CD8-positive, alpha-beta memory T cell (primary cell): ENCODE measurements at places on chromosomes 1 and 21.

DNA sequence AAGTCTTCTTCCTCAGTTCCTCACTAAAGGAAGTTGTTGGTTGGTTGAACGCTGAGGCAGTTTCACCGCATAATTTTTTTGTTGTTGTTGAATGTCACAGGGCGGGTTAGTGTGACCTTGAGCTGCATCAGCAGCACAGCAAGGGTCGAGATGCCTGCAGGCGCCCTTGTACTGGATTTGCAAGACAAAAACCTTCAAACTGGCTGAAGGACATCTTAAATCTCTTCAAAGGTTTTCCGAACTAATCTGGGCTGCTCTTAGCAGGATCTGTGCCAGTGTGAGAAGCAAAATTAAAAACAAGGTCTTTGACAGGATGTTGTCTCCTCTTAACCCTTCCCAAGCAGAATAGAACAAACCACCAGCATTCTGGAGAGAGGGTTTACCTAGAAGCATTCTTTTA lies 59.4 kb downstream of the NRIP1 start:
- DNase-seq: no peak

DNA sequence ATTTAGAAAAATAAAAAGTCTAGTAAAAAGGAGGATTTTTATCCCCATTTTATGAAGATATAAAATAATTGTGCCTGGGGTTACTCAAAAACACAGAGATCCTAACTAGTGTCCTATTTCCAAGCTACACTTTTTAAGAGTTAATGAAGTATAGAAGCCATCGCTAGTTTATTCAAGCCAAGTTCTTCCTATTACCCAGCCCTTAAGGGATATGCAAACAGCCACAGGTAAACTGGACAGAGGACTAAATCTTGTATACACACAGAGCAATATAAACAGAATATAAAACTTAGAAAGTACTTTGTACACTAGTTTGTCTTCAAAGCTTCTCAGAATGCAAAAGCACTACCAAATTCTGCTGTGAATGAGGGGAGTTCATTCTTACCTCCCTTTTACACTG lies 111.1 kb downstream of the RERE start:
- DNase-seq: no peak

DNA sequence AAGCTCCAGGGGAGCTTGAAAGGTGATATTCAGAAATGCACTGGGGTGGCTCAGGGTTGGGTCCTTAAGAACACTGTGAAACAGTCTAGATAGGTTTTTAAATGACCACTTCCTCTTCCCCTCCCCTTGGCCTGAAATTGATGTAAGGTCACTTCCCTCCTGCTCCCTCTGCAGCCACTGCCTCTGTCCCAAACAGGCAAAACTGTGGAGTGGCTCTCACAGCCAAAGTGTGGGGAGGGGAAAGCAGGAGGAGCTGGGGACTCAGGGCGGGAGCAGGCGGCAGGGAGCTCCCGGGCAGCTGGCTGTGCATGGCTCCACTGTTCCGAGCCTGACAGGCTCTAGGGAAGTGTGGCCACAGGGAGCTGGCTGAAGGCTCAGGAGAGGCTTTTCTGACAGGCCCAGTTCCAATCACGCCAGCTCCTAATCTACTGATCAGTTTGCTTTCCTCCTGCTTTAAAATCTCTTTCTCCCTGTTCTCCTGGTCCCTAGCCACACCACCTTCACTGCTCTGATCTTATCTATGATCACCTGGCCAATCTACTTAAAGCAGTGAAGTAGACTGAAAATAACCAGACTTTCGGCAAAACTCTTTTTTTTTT lies 5.1 kb upstream of the CSRP1 start:
- DNase-seq: no peak

GRCh38 chr21:32387151-32387550 lies 5.7 kb downstream of the URB1 start:
- DNase-seq: no peak

- DNase-seq: no peak
Observed at GRCh38 chr1:212234431-212235395, 50.5 kb upstream of the PPP2R5A start.

- DNase-seq: no peak
Observed at GRCh38 chr1:233015965-233016364, 65.6 kb downstream of the NTPCR start.

GRCh38 chr21:43324596-43324995 lies 102.3 kb downstream of the SIK1 start:
- DNase-seq: no peak

- no peak for DNase-seq
Observed at GRCh38 chr1:33515112-33515511, 42.7 kb downstream of the ZSCAN20 start.

DNA sequence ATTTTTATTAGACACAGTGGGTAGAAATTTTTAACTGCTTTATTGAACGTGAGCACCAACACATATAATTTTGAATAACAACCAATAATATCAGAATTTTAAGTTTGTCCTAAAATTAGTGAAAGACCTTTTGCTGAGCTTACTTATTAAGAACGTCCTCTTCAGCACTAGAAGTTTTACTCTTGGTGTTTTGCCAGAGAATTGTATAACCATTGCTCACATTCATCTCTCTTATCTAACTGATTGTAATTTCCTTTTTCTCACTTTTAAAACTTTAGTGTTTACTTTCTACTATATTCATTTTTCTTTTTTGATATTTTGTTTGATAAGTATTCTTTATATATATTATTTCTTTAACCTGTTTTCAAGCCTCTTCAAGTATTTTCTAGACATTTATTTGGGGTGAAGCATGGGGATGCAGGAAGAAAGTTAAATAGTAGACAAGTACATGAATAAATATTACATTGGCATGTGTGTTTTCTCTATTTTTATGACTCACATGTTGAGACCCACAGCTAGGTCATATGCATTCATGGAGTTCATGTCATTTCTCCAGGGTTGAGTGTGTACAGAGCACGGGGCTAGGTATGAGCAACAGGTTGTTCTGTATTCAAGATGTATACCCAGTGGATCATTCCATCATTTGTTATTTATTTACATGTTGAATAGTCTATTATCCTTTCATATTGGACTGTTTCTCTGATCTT lies 90.6 kb downstream of the ATP6V1G3 start:
- no peak for DNase-seq

DNA sequence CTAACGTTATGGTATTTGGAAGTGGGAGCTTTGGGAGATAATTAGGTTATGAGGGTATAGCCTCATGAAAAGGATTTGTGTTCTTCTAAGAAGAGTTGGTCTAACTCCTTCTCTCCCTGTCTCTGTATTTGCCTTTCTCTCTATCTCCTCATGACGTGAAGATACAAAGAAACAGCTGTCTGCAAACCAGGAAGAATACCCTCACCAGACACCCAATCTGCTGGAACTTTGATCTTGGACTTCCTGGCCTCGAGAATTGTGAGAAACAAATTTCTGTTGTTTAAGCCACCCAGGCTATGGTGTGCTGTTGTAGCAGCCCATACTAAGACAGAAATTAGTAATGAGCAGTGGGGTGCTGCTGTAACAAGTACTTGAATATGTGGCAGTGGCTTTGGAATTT lies 16.1 kb downstream of the C1orf141 start:
- DNase-seq: no peak

- DNase-seq: no peak
Observed at GRCh38 chr21:33770542-33770941, 128.2 kb downstream of the ITSN1 start.

DNA sequence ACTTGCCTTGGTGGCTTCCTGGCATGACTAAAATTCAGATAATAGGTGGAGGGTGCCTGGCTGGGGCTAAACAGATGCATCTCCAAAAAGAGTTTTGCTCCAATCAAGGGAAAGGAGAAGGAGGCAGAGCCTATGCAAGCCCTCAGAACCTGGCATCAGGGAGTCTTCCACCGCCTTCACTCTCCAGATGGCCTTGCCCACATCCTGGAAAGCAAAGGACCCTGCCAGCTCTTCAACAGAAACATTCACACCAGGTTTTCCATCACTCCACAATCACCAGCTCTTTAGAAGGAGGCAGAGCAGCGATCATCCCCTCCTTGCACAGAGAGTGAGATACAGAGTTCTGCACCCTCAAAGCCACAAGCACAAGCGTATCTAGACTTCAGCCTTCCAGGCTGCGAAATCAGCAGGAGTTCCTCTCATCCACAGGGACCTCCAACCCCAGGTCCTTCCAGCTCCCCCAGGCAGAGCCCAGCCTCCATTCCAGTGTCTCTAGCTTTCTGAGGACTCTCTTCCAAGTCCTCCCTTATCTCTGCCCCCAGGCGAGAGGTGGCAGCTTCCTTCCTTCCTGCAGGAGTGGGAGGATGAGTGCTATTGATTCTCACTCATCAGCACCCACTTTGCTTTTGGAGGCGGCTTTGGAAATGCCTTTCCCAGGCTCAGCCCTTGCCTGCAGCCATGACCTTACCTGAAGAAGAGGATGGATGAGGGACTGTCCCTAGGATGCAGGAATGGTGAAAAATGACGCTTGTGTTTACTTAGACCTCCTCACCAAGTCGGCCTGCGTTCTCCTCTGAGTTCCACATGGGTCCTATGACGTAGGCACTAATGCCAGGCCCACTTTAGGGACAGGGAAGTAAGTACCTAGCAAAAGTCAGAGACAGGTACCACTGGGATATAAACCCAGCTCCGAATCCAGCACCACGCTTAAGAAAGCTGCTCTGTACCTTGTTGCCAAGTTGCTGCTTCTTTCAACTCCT lies 75.4 kb downstream of the RIPK4 start:
- no peak for DNase-seq

DNA sequence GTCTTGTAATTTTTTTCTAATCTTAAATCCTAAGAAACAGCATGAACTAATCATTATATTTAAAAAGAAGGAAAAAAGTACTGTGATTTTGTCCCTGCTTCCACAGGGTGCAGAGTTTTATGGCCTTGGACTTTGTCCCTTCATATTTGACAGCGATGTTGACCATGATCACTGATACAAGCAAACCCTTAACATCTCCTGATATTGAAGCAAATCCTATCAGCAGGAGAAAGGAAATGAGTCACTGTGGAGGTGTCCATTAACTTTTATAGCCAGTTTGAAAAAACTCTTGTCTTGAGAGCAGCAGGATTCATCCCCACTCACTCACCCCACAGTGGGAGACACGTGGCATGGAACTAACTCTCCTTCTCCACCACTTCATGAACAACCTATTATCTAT lies 5.1 kb upstream of the REG4 start:
- DNase-seq: no peak
